Stimulated activated CD8-positive, alpha-beta memory T cell treated with anti-CD3 and anti-CD28 coated beads, Interleukin-15, amount 100 ng/mL, for 24 hours (primary cell): ENCODE measurements at places on chromosomes 1 and 21.
A peak's percentile ranks its signal among the peaks of the same experiment; 100 is the strongest.

DNA sequence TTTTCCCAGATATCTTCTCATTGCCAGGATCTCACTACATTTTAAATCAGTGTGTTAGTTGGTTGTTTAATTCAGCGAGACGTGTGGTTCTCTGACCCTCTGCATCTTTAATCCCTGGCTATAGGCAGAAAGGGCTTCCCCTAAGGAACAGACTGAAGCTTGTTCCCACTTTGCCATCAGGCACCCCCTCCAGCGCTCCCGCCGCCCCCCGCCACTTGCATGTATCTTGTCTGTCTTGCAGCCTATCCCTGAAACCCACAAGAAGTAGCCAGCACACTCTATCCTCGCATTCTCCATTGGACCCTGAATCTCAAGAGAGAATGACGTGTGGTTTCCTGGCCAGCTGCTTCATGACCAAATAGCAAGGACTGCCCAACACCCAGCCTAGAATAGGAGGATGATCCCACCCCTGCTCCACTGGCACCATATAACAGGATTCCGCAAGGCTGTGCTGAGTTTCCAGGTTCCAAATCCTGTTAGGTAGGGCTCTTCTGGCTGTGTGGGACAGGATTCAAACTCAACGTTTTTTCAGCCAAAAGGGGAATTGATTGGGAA is 7.8 kb downstream of the CLDN19 start:
- DNase-seq, result no peak

DNA sequence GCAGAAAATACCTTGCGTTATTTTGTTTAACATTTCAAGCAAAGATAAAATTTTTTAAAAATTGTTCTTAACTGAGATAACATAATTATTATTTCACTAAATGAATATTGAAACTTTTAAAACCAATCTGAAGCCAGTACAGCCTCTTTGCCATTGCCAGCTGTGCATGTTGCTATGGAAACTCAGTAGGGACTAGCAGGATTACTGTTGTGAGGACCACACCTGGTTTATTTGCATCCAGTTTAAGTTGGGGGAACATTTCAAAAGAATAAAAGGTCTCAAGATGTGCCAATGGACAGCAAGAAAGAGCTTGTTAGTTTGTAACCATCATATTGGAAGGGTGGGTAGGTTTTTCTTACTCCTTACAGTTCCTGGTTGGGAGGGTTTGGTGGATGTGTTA is 80.7 kb downstream of the POU2F1 start:
- no peak for DNase-seq

DNA sequence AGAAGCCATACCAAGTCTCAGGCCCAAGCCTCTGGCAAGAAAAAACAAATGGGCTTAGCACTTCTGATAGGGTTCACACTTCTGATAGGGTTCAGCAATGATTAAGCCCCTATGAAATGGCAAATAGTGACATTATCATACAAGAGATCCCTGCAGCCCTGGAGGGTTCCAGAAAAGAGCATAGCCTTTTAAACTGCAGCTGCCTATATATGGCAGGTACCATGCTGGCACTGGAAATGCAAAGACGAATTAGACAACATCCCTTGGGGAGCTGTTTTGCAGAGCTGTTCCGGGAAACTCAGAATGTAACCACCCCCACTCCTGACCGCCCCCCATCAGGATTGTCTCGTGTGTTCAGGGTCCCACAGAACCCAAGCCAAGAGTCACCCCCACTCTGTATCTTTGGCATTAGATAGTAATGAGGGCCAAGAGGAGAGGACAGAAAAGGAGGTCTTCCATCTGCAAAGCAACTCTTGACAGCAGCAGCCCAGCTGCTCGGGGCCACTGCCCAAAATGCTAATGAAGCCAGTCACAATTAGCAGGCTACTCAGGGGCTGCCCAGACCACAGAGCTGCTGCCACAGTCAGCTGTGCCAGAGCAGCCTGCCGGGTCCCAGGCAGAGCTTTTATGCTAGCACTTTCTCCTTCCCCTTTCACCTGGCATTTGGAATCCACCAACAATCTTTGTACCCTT is 50.9 kb downstream of the ITPKB start:
- no peak for DNase-seq

- no peak for DNase-seq
Observed at GRCh38 chr1:53341521-53341895, 13.6 kb upstream of the LRP8 start.

DNA sequence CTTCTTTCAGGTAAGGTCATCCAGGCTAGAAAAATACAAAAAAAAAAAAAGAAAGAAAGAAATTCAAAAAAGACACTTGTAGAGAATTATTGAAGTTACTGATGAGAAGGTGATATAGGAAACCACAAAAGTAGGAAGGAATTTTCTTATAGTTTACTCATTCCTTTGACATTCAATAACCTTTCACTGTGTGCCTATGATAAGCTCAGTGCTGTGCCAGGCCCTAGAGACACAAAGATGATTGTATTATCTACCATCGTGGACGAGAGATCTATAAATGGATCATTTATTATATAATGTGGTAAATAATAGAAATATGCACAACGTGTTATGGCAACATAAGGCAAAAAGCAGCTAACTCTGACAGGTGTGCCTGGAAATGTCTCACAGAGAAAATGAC is 109.6 kb upstream of the NGF start:
- no peak for DNase-seq

- DNase-seq, result no peak
Observed at GRCh38 chr21:45874716-45875415, 106.7 kb upstream of the COL6A1 start.

GRCh38 chr1:38210021-38210894 is 163.7 kb upstream of the POU3F1 start:
- DNase-seq, result no peak

DNA sequence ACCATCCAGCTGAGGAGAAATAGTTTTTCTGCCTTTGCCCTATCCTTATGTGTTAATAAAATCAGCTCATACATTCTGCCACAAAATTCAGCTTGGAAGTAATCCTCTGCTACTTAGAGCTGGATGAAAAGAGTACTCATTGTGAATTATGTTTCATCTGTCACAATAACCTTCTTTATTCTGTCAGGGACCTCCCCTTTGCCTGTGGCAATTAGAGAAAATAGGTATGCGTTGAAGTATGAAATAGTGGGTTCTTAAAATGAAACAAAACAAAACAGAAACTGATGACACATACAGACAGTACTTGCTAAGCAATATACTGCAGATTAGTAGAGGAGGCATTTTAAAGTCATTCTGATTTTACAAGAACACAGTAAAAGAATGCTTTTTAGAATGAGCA is 578.5 kb downstream of the USP25 start:
- no peak for DNase-seq

- no peak for DNase-seq
Observed at GRCh38 chr1:197961933-197962332, 44.8 kb downstream of the LHX9 start.

DNA sequence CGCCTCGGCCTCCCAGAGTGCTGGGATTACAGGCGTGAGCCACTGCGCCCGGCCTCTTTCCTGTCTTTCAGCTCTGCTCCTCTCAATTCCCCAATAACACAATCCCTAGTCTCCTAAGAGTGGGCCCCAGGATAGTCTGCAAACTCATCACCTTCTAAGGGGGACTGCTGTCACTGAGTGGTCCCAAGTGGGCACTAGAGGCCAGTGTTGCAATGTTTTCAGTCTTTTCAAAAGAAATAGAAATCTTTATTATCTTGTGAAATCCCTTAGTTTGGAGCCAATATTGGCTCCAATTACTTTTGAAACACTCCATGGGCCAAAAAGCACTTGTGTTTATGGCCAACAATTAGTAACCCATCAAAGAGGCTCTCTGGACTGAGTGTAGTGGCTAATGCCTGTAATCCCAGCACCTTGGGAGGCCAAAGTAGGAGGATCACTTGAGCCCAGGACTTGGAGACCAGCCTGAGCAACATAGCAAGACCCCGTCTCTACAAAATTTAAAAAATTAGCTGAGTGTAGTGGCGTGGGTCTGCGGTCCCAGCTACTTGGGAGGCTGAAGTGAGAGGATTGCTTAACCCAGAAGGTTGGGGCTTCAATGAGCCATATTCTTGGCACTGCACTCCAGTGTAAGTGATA is 28.6 kb upstream of the ZNF697 start:
- no peak for DNase-seq

GRCh38 chr21:38646213-38646837 is 148.0 kb upstream of the ERG start:
- no peak for DNase-seq

GRCh38 chr1:201463071-201463552 is 5.9 kb downstream of the PHLDA3 start:
- DNase-seq, result no peak

- no peak for DNase-seq
Observed at GRCh38 chr1:228352677-228353481, 53.8 kb downstream of the TRIM11 start.

GRCh38 chr1:84247425-84248220 is 53.9 kb upstream of the SAMD13 start:
- no peak for DNase-seq

- DNase-seq, result no peak
Observed at GRCh38 chr21:43690346-43690745, 28.6 kb upstream of the PDXK start.

DNA sequence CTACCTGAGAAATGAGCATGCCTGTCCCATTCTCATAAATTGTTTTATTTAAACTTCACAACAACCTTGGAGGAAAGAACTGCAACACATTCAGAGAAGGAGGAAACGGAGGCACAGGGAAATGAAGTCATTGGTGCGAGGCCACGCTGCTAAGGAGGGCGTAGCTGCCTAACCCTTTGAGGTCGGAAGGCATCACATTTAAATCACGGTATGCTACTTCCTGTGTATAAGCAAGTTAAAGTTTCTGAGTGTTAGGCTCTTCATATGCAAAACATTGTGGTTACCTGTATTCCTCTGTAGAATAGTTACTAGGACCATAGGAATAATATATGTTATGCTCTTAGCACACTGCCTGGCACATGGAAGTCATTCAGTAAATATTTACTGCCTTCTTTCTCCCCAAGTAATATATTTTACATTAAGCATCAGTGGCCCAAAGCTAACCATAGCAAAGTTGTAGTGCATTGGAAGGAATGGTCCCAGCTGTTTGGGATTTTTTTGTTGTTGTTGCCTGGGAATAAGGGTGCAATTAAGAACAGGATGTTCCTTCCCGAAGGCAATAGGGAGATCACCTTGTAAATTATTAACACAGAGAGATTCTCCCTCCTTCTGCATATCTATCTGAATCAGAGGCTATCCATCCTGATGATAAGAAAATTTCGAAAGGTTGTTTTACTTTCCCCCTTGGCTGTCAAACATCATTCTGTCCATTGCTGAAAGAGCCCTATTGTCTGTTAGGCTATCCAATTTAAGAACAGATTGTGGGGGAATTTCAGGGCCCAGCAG is 192.2 kb upstream of the C8B start:
- no peak for DNase-seq

DNA sequence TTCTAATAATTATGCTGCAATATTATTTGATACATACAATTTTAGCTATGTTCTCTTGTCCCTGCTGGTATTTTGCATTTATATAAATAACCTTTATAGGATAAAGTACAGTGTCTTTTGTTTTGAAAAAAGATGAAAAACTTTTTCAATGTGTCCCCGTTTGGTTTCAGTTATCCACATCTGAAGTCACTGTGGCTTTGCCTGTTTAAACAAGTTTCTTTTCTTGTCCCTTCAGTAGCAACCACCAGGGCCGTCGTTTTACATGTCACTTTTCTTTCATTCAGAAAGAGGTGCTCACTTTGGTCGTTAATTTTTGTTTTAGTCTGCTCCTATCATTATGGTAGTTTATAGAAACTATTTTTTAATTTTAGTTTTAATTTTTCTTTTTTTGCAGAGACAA is 41.4 kb downstream of the RABGAP1L start:
- no peak for DNase-seq

DNA sequence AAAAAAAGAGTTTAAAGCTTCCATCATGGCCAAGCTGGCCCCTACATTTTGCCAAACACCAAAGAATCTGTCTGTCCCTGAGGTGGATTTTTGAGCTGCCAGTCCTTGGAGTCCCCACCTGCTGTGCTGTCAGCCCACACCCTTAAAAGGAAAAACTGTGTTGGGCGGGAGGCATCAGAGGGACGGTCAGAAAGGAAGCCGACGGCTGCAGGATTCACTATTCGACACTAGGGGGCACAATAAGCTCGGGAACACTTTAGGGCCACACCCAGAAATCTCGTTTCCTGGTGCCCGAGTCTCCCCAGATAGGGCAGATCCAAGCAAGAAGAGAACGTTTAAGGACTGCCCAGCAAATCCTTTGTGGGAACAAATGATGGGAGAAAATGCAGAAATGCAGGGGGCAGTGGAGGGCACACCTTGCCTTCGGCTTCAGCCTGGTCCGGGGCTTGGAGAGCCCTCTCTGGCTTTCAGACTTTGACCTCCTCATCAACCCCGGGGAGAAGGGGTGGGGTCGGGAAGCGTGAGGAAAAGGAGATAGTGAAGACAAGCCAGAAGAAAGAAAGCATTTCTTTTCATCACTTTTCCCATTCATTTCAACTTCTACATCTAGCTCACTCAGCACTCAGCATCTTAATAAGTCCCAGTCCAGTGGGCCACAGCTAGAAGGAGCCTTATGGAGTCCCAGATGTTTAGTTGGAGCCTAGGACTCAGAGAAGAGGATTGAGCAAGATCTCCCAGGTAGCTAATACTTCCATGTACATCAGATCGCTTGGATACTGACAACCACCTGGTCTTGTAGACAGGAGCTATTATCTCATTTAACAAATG is 5.0 kb upstream of the CTTNBP2NL start:
- DNase-seq, result peak; percentile 54

GRCh38 chr1:93702828-93703183 is 21.2 kb upstream of the BCAR3 start:
- DNase-seq, result no peak

GRCh38 chr1:223179280-223179679 is 36.2 kb upstream of the TLR5 start:
- DNase-seq, result no peak

DNA sequence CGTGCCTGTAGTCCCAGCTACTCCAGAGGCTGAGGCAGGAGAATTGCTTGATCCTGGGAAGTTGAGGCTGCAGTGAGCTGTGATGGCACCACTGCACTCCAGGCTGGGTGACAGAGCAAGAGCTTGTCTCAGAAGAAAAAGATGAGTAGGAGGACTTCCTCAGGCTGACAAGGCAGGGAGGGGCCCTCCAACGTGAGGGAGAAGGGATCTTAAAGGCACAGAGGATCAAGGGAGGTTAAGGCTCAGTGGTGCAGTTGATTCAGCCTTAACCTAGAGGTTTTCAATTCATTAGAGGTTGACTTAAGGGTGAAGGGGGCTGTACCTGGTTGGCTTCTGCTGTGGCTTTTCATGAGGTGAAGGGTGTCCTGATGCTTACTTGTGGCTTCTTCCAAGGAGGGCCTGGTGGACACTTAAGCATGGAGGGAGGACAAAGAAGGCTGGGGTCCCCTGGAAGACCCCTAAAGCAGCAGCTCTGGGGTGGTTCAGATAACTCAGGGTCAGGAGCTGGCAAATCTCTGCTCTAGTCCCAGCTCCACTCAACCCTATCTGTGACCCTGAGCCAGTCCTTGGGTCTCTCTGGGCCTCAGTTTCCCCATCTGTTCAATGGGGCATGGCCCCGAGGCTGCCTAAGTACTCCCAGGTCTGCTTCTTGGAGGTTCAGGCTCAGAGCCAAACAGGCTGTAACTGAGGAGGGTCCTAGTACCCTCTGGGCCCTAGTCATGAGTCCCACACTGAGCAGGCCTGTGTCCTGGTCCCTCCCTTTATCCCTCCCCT is 6.3 kb downstream of the EXTL1 start:
- DNase-seq, result no peak
